ENCODE measurements at places on chromosomes 1 and 21. TPM values are rescaled to one million over a fixed set of nuclear protein-coding genes. Genes with fewer than 3 reads are reported as not detected.

The NOS1AP gene
- total RNA-seq: 7.0 TPM

The BGLAP gene
- 3.0 TPM for total RNA-seq

The SYT2 gene
- 2.6 TPM for total RNA-seq

The CFHR5 gene
- not detected for total RNA-seq

The CERS2 gene
- total RNA-seq: 149 TPM

The SH3BGR gene
- 2.3 TPM for total RNA-seq

The RXFP4 gene
- not detected for total RNA-seq

The RBM15 gene
- total RNA-seq: 54.0 TPM

The CR1 gene
- not detected for total RNA-seq

The CSRP1 gene
- total RNA-seq: 1.5 TPM

The ALX3 gene
- total RNA-seq: not detected

The PLA2G2C gene
- total RNA-seq: not detected

The CAPN2 gene
- total RNA-seq: 98.6 TPM

The RHCE gene
- total RNA-seq: not detected

The KCND3 gene
- 0.61 TPM for total RNA-seq

The KRTAP12-1 gene
- total RNA-seq: not detected

The CBR3 gene
- 2.1 TPM for total RNA-seq

The OPRD1 gene
- 3.9 TPM for total RNA-seq

The HENMT1 gene
- 8.0 TPM for total RNA-seq

The ERICH3 gene
- total RNA-seq: not detected

The S100A12 gene
- total RNA-seq: not detected

The ZNHIT6 gene
- total RNA-seq: 20.4 TPM

The UBXN11 gene
- total RNA-seq: 33.5 TPM

The C1QTNF12 gene
- total RNA-seq: 0.79 TPM

The DNALI1 gene
- 28.6 TPM for total RNA-seq

The LINGO4 gene
- total RNA-seq: not detected

The PAQR6 gene
- total RNA-seq: 15.8 TPM

The ESRRG gene
- total RNA-seq: 1.5 TPM

The CATSPER4 gene
- not detected for total RNA-seq

The RPAP2 gene
- total RNA-seq: 38.2 TPM

The AGT gene
- 0.16 TPM for total RNA-seq

The TIE1 gene
- 2.2 TPM for total RNA-seq

The HHIPL2 gene
- total RNA-seq: 0.23 TPM

The SPRR5 gene
- not detected for total RNA-seq

The APCS gene
- not detected for total RNA-seq

The C1orf87 gene
- total RNA-seq: not detected

The DENND2D gene
- total RNA-seq: not detected

The F3 gene
- total RNA-seq: 4.6 TPM

The BMP8B gene
- 1.4 TPM for total RNA-seq

The GIPC2 gene
- total RNA-seq: not detected
